Fibroblast of skin of left biceps (primary cell): ENCODE measurements at places on chromosomes 7 and 10.
A peak's percentile ranks its signal among the peaks of the same experiment; 100 is the strongest.

DNA sequence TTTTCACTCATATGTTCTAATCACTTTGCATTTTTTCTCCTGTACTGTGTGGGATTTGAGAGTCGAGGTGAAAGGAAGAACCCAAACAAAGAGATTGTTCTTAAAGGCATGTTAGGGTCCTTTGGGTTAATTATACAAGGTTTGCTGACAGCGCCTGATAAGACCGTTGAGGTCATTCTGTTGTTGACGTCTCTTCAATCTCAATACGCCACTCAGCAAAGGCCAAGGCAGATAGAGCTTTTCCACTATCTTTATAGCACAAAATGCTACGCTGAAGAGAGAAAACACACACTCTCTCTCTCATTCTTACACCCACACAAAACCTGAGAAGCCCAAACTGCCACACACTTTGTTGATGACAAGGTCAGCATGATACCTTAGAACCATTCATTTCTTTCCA, 228.7 kb downstream of the CNTNAP2 start:
- DNase-seq: no peak

DNA sequence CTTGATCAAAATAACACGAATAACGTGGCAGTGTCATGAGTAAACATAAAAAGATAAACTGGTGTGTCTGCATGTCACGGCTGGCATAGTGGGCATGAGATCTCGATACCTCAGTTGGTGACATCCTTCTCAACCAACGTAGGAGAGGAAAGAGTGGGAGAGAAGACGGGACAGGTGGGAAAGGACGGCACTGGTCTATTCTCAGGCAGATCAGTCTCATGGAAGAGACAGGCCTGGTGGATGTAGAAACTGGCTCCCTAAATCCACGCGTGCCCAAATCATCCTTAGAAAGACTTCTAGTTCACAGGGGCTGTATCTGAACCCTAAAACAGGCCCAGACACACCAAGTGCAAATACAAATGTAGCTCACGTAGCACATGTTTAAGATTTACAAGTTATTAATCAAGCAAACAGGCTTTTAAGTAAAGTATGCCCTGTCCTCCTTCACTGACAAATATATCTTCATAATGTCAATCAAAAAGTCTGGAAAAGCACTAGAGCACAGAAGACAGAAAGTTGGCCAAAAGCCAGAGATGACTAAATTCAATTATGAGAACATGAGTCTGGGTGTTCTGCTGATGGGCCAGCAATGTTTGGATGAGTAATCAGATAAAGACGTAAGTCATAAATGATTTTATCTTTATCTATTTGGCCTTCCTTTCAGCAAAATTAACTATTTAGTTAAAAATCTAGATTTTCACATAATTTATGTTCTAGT, 56.3 kb downstream of the SFMBT2 start:
- peak; percentile 23 for DNase-seq

GRCh38 chr7:26374647-26375373, 83.1 kb downstream of the SNX10 start:
- DNase-seq: no peak

- peak; percentile 21 for DNase-seq
Measured at GRCh38 chr7:81462672-81463071, 307.2 kb downstream of the HGF start.

- no peak for DNase-seq
Measured at GRCh38 chr7:98993024-98993897, 114.9 kb downstream of the TRRAP start.

- no peak for DNase-seq
Measured at GRCh38 chr7:24980534-24981170, 674 bp upstream of the OSBPL3 start.
